Stimulated activated CD8-positive, alpha-beta memory T cell treated with anti-CD3 and anti-CD28 coated beads, Interleukin-15, amount 100 ng/mL, for 48 hours (primary cell): ENCODE measurements at places on chromosomes 11 and 22.

- no peak for DNase-seq
Measured at GRCh38 chr11:61302550-61302949, 7.4 kb upstream of the VWCE start.

GRCh38 chr22:31969789-31970489 is 25.6 kb downstream of the YWHAH start:
- DNase-seq, result no peak

GRCh38 chr11:27239305-27239942 is 123.6 kb downstream of the CCDC34 start:
- DNase-seq, result no peak

GRCh38 chr22:38762551-38762983 is 6.8 kb upstream of the SUN2 start:
- no peak for DNase-seq

DNA sequence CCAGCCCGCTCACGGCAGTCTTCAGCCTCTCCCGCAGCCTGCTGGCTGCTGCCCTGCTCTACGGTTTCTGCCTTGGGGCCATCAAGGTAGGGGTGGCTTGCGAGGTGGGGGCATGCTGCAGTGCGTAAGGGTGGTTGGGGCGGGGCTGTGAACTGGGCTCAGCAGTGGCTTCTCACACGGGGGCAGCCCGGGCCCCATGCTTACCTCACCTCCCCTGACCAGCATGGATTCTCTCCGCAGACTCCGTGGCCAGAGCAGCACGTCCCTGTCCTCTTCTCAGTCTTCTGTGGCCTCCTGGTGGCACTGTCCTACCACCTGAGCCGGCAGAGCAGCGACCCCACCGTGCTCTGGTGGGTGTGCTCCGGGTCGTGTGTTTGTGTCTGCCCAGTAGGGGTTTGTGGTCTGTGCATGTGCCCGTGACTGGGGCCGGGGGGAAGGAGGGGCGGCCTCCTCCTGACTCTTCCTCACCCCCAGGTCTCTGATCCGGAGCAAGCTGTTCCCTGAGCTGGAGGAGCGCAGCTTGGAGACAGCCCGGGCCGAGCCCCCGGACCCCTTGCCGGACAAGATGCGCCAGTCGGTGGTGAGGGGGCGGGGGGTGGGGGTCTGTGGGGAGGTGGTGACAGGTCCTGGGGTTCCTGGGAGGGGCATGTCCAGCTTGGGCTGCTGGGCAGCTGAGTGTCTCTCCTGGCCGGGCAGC is 9.5 kb downstream of the PCNX3 start:
- no peak for DNase-seq

DNA sequence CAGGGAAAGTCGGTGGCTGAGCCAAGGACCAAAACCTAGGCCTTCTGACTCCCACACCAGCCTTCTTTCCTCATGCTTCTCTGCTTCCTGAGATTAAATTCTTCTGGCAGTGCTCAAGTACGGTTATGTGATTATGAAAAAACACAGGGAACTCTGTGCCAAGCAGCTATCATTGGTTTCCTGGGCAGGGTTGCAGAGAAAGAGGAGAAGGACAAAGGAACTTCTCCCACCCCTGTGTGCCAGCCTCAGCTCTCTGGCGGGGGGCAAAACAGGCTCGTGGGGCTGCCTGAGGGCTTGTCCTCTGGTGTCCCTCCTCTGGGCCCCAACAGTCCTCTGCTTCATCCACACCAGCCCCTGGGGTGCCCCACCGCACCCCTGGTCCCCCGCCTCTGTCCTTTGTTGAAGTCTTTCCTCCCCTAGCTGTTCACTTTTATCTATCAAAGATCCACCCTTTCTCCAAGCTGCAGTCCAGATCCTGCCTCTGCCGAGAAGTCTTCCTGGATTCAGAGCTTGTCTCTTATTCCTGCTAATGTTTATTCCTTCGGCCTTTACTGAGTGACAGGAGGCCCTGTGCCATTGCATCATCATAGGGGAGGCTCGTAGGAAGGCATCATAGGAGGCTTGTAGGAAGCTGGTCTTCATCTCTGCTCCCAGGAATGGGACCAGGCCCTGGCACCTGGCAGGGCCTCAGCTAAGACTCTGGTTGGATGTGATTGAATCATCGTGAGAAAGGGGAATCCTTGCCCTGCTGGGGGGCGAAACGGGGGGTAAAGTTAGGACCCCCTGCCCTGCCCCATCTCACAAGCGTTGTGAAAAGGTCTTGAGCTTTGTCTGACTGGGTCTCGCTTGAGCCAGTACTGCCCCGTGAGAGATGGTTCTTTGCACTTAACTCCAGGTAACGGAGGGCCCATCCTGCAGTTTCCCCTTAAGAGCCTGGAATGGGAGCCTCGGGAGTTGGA is 11.5 kb upstream of the FTH1 start:
- no peak for DNase-seq

DNA sequence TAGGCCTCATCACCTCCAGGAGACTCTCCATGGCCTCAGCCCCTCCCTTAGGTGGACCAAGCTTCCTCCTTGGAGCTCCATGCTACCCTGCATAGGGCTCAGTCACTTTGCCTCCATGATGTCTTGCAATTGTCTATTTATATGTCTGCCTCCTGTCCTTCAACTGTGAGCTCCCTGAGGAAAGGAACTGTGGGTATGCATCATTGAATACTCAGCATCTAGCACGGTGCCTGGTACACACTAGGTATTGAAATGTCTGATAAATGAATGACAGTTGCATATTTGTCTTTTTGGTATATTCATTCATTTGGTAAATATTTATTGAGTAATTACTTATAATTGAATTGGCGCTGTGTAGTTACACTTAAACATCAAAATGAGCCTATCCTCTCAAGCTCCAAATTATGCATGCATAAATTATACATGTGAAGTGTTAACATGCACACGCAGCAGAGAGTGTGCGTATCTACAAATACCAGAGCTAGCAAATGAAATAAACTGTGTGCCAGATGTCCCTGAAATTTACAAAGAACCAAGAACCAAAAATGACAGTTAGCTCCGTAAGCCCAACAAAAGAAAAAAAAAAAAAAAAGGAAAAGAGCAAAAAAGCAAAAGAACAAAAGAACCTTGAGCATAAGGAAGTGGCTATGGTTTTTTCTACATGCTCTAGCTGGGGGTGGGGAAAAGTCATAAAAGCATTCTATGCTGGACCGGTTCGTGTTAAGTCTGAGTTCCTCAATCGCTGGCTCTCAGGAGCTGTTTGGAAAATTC is 25.2 kb downstream of the GRAP2 start:
- no peak for DNase-seq

GRCh38 chr11:117300773-117301172 is 9.6 kb downstream of the BACE1-AS start:
- DNase-seq, result no peak

DNA sequence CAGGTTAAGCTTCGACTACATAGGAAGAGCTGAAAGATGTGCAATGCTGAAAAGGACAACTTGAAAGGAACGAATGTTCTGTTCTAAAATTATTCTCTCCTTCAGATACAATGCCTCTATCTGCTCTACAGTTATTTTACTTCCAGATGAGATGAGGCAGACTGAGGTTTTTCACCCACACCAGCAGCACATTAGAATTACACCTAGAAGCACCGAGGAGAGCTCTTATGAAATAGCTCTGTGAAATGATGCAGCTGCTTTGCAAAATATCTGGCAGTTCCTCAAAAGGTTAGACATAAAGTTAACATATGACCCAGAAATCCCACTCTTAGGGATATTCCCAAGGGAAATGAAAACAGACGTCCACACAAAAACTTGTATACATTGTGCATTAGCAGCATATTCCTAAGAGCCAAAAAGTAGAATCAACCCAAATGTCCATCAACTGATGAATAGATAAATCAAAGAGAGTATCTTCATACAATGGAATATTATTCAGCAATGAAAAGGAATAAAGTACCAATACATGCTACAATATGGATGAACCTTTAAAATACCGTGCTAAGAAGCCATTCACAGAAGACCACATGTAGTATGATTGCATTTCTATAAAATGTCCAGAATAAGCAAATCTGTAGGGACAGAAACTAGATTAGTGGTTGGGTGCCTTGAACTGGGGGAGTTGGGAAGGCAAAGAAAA is 34.5 kb downstream of the WT1 start:
- no peak for DNase-seq

- DNase-seq, result no peak
Measured at GRCh38 chr11:129825380-129825779, 9.7 kb downstream of the TMEM45B start.

GRCh38 chr11:64185175-64185692 is 737 bp upstream of the STIP1 start:
- DNase-seq, result no peak

GRCh38 chr22:46087816-46088277 is 62.5 kb upstream of the PPARA start:
- no peak for DNase-seq

DNA sequence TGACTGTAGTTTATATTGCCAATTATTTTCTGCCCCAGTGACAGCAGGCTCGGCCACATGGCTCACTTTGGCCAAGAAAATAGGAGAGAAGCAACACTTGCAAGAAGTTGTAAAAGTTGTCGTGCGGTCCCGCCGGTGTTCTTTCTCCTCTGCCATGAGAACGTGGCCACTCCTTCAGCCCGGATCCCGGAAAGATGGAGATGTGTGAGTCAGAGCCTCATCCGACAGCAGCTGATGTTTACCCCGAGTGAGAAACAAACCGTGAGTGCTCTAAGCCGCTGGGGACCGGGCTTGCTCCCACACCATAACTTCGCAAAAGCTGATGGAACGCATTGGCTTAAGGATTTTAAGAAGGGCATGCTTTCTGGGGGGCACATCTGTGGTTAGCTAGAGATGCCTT is 157.0 kb downstream of the CACNA1I start:
- no peak for DNase-seq

GRCh38 chr22:43227239-43227630 is 40.3 kb upstream of the TTLL12 start:
- no peak for DNase-seq

DNA sequence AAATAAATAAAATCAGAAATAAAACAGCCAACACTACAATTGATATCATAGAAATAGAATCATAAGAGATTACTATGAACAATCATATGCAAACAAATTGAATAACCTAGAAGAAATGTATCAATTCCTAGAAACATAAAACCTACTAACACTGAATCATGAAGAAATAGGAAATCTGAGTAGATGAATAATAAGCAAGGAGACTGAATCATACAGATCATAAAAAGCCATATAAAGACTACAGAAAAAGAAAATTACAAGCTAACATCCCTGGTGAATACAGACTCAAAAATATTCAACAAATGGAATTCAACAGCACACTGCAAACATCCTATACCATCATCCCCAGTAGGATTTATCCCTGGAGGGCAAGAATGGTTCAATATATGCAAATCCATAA is 135.6 kb downstream of the SBF2 start:
- DNase-seq, result no peak

GRCh38 chr11:11856638-11857037 is 14.9 kb downstream of the USP47 start:
- DNase-seq, result no peak

- DNase-seq, result no peak
Measured at GRCh38 chr11:57638005-57638781, 11.5 kb downstream of the YPEL4 start.

DNA sequence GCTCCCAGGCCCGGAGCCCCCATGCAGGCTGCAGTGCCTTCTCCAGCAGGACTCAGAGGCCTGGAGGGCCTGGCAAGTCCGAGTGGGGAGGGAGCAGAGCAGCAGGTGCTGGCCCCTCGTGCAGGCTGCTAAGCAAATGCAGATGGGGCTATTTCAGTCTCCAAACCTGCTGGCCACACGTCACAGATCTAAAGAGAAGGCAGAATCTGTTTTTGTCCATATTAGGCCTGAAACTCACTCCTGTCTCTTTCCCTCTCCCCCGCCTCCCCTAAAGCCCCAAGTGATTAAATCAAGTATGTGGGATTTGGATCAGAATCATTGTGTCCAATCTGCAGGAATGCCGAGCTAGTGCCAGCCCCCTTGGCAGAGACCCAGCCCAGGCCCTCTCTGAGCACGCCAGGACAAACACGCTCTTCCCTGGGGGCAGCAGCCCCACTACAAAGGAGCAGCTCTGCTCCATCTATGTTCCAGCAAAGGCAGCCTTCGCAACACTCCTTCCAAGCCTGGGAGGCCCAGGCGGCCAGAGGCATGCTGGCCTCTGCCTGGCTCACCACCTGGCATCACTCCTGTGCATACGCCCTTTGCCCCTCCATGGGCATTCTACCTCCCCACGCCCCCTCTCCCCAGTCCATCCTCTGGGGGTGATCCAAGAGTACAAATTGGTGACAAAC is 26.5 kb downstream of the RPL27A start:
- no peak for DNase-seq

DNA sequence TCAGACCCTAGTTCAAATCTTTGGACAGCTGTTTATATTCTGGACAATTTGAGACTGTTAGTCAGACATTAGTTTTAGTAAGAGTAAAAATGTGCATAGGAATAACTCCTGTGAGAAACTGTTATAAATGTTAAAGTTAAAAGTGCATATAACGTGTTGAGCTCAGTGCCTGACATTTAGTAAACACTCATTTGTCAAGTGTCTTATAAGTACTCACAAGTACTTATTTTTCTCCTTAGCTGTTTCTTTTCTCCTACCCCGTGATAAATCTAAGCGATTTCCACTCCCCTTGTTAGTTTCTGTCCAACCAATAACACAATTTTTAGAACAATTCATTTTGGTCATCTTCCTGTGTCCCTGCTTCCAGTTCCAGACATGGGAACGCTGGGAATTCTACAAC is 59.3 kb downstream of the LRRC4C start:
- no peak for DNase-seq

DNA sequence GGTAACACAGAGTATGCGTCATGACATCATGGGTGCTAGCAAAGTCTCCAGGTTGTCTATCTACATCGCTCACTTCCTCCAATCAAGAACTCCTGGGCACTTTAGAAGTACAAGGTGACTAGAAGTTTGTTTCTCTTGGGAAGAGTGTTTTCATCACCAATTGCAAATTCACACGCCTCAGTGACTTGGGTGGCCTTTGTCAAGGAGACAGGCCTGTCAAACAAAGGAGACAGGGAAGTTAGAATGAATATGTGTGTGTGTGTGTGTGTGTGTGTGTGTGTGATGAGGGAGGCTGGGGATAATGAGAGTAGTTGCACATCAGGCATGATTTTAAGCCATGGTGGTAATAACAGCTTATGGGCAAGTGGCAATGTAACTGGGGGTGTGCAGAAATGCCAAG is 953.2 kb downstream of the OPCML start:
- DNase-seq, result no peak

- DNase-seq, result no peak
Measured at GRCh38 chr22:45228401-45228754, 12.3 kb downstream of the KIAA0930 start.

DNA sequence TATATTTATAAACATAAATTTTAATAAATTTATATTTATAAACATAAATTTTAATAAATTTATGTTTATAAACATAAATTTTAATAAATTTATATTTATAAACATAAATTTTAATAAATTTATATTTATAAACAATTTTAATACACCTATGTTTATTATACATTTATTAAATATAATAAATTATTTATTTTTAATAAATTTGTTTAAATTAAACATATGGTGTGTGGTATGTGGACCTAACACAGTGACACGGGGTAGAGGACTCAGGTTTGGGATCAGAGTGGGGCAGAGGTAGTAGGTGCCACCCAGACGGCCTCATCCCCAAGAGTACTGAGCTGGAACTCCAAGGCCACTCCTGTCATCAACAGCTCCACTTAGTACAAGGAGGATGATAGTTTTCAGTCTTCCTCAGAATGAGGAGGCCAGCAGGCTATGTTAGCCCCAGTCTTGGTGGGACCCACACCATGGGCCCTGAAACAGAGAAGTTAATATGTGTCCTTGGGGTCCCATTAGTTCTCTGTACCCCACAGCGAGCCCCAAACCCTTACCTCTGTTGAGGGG is 46.7 kb upstream of the BID start:
- DNase-seq, result no peak
